ENCODE measurements at places on chromosomes 7 and 10.

GRCh38 chr7:54180796-54181195 is 361.4 kb upstream of the VSTM2A start:
- DNase-seq: no peak

DNA sequence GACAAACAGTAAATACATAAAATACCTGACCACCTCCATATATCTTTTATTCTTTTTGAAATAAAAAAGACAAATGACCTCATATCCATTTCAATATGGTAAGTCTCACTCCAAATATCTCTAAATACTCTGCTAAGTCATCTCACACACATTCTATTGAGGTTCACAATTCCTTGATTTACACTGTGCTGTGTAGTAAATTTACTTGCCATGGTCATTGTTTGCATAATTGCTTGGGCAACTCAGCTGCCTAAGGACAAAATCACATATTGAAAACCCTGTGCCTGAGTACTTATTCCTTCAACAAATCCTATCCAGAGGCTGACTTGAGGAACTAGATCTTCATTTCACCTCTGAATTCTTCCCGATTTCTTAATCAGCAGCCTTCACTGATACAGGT is 176.4 kb downstream of the THSD7A start:
- no peak for DNase-seq

DNA sequence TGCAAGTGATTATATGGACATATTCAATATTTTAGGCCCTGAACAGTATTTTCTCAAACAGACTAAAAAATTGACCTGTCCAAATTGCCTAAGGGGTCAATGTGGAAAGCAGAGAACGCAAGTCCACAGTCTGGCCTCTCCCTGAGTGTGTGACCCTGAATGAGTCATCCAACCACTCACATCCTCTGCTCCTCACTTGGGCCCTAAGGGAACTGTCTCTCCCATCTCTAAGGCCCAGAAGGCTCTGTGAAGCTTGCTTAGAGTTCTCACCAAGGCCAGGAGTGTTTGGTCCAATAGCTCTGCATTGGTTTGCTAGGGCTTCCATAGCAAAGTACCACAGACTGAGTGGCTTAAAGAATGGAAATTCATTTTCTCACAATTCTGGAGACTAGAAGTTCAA is 155.1 kb downstream of the LSM5 start:
- no peak for DNase-seq

DNA sequence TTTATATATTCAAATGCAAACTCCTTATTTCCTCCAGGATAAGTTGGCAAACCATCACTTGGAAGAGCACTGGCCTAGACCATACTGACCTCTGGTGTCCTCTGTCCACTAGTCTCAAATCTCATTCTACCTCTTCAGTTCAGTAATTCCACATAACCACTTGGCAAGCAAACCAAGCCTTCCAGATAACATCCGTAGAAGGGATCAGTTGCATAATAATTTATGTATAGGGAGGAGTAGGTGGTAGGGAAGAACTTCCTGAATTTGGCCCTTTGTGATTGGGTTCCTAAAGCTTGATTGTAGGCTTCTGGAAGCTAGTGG is 55.0 kb downstream of the WAC start:
- DNase-seq: no peak

DNA sequence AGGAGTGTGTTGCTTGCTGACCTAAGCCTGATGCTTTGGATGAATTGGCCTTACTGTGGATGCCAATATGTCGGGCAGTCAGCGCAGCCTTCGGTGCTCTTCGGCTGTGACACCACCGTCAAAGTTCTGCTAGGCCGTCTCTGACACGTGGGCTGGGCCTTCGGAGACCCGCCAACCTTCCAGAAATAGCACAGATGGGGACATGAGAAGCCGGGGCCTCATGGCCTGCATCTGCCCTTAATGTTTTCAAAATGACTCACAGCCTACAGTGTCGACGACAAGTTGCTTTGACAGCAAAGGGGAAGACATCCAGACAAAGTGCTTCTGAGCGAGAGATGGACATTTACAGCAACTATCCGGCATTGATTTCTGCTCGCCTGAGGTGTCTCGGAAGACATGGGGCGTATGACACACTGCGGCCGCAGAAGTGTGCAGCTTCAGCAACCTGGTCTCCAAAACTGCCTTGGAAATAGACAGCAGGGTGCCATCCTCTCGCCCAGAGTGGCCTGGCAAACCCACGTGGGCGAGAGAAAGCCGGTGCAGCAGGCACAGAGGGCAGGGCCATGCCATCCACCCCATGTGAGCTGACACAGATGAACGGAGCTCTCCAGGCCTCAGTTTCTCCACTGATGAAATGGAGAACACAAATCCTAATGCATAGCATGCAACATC is 94.0 kb upstream of the PPP2R2D start:
- DNase-seq: no peak

DNA sequence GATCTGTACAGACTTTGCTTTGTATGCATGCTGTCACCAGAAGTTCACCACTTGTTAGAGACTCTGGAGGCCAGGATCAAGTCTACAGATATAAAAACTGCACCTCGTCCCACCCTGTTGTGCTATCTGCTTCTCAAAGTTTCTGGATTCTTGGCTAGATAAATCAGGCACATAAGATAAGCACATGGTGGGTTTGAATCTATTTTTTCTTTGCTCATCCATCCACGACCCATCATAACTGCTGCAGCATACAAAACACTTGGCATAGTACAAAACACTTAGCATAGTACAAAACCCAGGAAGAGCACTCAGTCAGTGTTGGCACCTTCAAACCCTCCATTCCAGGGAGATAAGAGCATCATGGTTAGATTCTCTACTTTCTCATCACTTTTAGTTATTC is 42.4 kb upstream of the ANKRD1 start:
- DNase-seq: no peak

- DNase-seq: no peak
These were observed 430.2 kb upstream of the KCND2 start for GRCh38 chr7:119842786-119843185.

- no peak for DNase-seq
These were observed 973 bp downstream of the GPR158 start for GRCh38 chr10:25175527-25176420.

DNA sequence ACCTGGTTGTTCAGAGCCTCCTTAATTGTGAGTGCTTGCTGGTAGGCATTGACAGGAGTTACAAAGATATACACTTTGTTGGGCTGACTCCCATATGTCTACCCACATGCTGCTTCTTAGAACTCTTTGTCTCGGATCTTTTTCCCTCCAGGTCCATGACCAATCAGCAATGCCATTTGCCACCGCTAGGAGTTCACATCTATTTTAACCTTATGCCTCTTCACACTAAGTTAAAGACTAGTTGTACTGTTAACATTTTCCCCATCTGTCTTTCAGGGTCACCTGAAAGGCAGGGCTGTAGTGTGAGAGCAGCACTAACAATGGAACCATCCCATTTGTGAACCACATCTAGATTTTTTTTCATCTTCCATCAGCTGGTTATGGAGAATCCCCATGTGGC is 226.7 kb upstream of the NPY start:
- no peak for DNase-seq

- no peak for DNase-seq
These were observed 132.7 kb downstream of the DOCK4 start for GRCh38 chr7:112073530-112073929.

DNA sequence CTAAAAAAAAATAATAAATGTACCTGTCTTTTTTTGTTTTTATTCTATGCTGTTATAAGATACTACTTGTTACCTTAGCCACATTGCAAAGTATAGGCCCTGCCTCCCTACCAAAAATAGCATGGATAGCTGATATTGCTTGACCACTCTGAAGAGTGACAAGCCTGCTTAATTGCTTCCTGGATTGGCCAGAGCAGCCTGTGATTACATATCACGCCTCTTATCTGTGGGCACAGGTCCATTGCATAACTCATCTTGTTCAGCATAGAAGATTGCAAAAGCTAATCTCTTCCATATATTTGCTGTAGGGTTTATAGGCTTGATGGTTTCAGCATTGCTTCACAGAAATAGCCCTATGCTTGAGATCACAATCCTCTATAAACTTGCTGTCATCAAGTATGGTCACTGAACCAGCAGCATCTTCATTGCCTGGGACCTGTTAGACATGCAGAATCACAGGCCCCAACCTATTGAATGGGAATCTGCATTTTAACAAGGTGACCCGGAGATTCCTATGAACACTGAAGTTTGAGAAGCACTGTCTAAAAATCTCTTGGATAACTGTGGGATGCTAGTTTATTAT is 280.8 kb upstream of the CDC14C start:
- DNase-seq: no peak

- no peak for DNase-seq
These were observed 273.0 kb downstream of the ZMYND11 start for GRCh38 chr10:408236-408635.

DNA sequence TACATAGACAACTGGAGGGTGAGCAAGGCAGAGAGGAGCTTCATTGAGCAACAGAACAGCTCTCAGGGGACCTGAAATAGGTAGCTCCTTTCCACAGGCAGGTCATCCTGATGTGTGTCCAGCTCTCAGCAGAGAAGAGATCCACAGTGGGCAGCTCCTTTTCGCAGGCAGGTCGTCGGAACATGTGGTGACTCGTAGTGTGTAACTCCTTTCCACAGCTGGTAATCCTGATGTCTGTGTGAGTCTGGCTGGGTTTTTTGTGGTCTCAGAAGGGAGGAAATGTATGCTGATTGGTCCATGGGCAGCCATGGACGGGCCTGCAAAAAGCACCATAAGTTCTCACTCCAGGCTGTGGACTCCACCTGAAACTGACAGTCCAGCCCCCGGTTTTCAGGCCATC is 24.4 kb upstream of the TES start:
- no peak for DNase-seq

GRCh38 chr10:3107426-3107961 is 40.1 kb downstream of the PFKP start:
- no peak for DNase-seq

DNA sequence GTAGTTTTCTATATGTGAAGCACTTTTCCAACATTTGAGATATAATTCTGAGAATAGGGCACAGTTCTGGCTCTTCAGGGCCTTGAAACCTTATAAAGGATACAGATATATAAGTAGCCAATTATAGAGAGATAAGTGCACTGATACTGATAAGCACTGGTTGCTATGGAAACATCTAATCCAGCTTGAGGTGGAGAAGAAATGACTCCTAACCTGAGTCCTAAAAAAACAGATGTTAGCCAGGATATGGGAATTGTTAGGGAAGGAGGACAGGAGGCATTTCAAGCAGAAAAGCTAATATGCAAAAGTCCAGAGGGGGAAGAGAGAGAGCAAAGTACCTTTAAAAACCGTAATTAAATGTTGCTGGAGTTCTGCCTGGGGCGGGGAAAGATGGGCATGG is 30.8 kb downstream of the STRIP2 start:
- DNase-seq: no peak

DNA sequence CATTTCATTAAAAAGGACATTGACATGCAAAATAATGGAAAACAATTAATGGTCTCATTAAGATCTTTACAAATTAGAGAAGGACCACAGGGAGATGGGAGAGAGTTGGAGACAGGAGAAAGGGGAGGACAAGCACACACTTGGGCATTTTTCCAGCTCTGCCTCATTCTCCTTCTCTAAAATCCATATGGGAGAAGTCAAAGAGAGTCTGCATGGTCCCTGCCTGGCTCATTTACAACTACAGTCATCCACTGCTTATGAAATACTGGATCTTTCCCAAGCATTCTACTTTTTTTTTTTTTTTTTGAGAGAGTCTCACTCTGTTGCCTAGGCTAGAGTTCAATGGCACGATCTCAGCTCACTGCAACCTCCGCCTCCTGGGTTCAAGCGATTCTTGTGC is 518.9 kb upstream of the CELF2 start:
- DNase-seq: no peak

GRCh38 chr10:99467236-99467999 is 37.0 kb upstream of the GOT1 start:
- DNase-seq: no peak

GRCh38 chr7:93933156-93933555 is 11.6 kb downstream of the GNG11 start:
- no peak for DNase-seq

- DNase-seq: no peak
These were observed 534 bp downstream of the FZD9 start for GRCh38 chr7:73433924-73434700.

DNA sequence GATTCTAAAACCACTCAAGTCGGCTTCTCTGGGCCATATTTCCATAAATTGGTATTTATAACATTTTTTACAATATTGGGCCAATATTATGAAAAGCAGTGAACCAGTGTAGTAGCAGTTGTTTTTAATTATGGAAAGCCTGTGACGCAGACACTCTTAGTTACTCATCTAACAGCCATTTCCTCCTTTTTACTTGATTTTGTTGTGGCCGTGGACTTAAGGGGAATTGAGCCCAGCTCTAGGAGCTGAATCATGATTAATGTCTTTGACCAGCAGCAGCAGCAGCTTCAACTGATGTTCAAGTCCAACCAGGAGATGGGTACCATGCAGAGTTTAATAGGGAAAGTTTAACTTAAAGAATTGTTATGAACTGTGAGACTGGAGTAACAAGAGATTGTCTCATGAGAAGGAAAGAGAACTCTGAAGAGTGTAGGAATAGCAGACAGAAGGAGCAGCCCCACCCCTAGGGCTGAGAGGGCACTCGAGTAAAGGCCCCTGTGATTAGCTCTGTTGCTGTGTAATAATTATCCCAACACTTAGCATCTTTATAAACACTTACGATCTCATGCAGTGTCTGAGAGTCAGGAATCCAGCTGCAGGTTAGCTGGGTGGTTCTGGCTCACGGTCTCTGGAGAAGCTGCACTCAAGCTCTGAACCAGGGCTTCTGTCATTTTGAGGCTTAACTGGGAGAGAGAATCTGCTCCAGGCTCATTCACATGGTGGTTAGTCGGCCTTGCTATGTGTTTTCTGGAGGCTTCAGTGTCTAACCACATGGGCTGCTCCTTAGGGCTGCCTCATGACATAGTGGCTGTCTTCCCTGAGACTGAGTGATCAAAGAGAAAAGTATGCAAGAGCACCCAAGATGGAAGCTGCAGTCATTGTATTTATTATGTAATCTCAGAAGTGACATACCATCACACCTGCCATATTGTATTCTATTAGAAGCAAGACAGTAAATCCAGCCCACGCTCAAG is 4.6 kb downstream of the LANCL2 start:
- no peak for DNase-seq

GRCh38 chr10:77490534-77491314 is 146.9 kb downstream of the KCNMA1 start:
- DNase-seq: no peak

DNA sequence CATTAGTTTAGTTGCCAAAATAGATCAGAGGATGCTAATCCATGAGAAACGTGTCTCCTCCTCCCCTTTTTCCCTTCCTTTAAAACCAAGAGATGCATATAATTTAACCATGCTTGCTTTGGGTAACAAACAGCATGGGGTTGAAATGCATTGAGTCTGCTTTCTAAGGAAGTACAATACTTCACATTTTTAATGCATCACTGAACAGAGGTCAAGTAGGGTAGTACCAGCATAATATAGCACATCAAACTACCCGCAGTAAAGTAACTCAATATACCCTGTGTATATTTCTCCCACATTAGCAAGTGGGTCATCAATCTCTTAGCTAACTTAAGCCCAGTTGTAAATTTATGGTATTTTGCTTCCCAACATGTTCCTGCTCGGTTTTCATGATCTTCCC is 239.3 kb upstream of the SEMA3C start:
- DNase-seq: no peak

- DNase-seq: no peak
These were observed 21.7 kb downstream of the GTF2IRD1 start for GRCh38 chr7:74475243-74475986.

Data from stimulated activated CD4-positive, alpha-beta T cell treated with anti-CD3 and anti-CD28 coated beads, Interleukin-2, amount 100 ng/mL, for 4 hours (primary cell).